ENCODE measurements at places on chromosomes 13 and 19.

DNA sequence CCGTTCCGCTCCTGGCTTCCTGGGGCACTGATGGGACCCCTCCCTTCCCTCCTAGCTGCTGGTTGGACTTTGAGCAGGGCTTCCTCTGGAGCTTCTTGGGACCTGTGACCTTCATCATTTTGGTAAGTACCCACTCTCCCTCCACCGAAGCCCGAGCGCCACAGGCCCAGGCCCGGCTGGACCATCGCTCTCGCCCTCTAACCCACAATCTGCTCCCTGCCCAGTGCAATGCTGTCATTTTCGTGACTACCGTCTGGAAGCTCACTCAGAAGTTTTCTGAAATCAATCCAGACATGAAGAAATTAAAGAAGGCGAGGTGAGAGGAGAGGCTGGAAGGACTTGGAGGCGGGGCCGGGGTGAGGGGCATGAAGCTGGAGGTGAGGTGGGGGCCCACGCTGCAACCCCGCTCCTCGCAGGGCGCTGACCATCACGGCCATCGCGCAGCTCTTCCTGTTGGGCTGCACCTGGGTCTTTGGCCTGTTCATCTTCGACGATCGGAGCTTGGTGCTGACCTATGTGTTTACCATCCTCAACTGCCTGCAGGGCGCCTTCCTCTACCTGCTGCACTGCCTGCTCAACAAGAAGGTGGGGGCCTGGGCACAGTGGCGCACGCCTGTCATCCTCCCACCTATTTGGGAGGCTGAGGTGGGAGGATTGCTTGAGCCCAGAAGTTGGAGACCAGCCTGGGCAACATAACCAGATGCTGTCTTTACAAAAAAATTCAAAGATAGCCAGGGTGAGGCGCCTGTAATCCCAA lies 12.3 kb downstream of the DDX39A start:
- no peak for DNase-seq

GRCh38 chr13:113027566-113027965 lies 58.6 kb downstream of the MCF2L start:
- no peak for DNase-seq

- no peak for DNase-seq
Observed at GRCh38 chr13:97880311-97880675, 73.2 kb upstream of the IPO5 start.

DNA sequence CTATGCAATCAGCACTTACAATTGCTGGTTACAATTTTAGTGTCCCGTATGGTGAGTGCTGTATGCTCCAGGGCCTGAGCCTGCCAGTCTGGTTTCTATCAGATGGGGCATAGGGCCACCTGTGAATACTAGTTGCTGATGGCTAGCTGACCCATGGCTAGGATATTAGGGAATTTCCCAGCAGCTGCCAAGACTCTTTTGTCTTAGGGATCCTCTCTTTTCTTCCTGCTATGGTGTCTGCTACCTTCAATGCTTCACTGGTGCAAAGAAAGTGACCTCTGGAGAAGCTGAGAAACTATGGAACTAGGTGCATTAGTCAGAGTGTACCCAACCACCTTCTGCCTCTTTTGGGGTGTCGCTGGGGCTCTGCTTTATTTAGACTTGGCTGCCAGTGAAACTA lies 11.6 kb downstream of the CCDC169 start:
- DNase-seq, result no peak

DNA sequence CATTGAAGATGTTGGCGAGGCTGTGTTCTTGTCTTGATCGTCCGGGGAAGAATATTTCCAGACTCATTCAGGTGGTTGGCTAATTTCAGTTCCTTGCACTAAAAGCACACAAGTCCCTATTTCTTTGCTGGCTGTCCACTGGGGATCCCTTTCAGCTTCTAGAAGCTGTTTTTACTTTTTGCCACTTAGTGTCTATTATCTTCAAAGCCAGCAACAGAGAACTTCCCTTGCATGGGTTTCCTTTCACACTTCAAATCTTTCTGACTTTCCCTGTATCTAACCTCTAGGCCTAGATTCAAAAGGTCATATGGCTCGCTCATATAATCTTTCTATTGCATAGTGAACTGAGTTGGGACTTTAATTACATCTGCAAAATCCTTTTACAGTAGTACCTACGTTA lies 215.3 kb upstream of the PCDH9 start:
- no peak for DNase-seq

- DNase-seq, result no peak
Observed at GRCh38 chr13:59532405-59532804, 631.3 kb downstream of the DIAPH3 start.

DNA sequence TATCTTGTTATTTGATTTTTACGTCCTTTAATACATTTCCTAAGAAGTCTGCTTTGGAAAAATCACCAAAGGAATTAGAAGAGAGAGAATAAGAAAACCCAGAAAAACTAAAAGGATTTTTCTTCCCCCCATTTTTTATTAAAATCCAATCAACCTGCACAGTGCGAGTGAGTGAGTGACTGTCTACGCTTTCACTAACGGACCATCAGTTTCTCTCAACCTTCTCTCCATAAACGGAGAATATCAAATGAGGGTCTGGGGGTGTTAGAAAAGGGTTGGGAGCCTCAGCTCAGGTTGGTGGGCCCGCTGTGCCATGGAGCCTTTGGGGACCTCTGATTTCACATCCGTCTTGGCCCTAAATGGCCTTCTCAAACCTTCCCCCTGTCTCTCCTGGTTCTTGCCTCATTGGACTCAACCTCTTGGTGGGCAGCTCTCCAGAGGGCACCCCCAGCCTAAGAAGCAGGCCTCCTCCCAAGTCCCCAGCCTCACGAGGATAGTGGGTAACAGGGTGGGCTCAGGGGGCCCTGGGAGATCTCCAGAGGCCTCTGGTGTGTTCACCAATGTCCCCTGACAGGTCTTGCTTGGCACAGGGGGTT lies 763 bp upstream of the LRP3 start:
- no peak for DNase-seq

- no peak for DNase-seq
Observed at GRCh38 chr13:93561576-93562225, 335.1 kb downstream of the GPC6 start.

DNA sequence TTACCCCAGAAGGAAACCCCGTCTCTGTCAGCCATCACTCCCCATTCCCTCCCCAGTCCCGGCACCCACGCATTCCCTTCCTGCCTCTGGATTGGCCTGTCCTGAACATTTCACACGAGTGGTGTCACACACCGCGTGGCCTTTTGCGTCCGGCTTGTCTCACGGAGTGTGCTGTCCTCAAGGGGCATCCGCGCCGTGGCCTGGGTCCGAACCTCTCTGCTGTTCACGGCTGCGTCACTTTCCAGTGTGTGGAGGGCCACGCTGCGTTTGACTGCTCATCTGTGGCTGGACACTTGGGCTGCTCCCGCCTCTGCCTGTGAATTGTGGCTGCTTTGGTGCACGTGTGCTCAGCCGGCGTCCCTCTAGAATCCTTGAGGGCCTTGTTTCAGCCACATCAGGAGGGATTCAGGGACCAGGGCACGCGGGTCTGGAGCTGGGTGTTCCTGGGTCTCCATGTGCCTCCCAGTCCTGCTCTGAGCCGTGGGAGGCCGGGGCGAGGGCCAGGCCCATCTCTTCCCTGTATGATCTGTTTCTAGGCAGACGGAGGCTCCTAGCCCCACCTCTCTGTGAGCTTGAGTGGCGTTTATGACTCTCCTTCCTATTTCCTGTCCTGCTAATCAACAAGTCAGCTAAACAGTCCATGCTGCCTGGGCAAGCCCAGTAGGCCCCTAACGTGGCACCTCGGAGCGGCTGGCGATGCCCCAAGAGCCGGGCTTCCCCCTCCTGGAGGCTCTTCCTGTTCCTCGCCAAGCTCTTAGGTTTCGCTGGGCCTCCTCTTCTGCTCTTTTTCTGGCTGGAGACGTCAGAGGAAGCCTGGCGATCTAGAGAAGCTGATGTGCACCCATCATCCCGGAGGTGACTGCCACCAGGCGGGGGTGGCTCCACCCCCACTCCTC lies 8.1 kb downstream of the STK11 start:
- peak; percentile 51 for DNase-seq

DNA sequence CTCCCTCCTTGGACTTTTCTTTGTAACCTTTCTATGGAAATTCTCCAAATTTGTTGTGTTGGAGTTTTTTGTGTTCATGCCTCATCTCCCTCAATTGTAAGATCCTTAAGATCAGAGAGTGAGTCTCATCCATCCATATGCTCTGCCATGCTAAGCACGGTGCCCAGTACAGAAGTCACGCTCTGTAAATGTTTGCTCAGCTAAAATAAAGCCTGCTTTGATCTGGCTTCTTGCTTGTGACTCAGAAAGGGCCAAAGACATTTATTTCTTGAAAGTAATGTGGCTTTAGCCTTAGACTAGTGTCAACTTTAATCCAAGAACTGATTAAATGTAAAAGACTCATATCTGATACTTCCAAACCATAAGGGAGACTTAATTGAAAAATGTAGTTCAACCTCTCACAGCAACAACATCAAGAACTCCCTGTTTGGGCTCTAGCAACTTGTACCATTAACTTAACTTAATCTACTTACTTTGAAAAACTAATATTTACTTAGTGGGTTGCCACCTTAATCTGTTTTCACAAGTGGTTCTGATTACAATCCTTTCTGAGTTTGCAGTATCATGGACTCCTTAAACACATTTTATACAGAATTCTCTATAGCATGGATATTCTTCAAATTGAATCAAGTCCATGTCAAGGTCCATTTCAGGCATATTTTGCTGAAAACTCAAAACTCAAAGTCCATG lies 100.2 kb downstream of the KL start:
- DNase-seq, result no peak

DNA sequence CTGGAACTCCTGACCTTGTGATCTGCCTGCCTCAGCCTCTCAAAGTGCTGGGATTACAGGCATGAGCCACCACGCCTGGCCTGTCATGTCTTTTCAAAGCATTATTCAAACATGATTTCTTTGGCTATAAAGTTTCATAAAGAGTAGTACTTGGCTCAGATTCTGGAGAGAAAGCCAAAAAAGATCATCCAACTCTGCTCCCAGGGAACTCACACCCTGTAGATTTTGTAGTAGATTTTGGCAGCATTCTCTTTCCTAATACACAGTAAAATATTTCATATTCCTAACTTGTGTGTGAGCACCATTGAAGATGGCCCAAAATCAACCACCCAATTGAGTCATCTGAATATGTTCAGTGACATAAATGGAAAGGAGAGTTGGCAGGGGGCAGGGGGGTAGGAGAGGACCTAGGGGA lies 48.4 kb downstream of the CAB39L start:
- peak; percentile 46 for DNase-seq

DNA sequence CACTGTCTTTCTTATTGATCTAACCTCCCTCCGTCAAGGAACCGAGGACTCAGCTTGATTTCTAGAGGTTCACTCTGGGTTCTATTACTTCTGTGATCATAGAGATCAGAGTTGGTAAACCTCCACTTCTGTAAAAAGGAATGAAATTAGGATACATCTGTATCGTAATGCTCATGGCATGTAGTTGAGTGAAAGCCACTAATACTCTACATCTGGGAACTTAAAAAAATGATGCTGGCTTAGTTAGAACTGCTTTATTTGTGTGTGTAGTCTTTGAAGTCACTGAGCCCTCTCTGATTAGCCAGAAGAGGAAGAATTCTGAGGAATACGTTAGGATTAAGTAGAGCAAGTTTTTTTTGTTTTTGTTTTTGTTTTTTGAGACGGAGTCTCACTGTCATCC lies 140.8 kb downstream of the GGACT start:
- DNase-seq, result peak; percentile 17

DNA sequence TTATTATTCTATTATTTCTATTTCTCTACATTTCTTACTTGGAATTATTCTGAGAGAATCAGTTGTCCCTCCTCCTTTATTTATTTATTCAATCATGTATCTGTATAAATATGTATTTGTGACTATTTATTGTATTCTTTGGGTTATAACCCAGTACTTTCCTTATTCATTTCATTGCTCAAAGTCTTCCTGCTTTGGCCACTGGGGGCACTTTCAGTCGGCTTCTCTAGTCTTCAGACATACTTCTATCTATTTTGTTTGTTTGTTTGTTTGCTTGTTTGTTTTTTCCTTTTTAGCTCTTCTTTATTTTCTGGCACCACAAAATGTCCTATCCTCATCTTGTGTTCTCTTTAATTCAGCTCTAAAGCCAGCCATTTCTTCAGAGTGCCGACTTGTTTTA lies 260.4 kb downstream of the NALCN start:
- no peak for DNase-seq

DNA sequence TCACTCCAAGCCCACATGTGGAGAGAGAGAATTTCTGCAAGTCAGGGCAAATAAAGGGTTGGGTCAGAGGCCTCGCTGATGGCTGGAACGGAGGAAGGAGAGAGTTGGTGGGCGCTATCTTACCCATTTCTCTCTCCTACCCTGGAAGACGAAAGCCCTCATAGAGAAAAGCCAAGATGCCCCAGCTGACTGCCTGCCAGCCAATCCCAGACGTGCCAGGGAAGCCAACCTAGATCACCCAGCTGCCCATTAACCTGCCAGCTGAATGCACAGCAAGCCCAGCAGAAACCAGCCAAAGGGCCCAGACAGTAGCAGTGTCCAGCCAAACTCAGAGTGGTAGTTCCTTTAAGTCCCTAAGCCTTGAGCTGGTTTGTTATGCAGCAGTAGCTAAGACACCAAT lies 167.0 kb upstream of the ZNF507 start:
- no peak for DNase-seq

Data from fibroblast of skin of right biceps (primary cell).